ENCODE measurements at places on chromosomes 11 and 22.
A peak's percentile ranks its signal among the peaks of the same experiment; 100 is the strongest.

- no peak for DNase-seq
These were observed 260.6 kb downstream of the ETS1 start for GRCh38 chr11:128326791-128327190.

DNA sequence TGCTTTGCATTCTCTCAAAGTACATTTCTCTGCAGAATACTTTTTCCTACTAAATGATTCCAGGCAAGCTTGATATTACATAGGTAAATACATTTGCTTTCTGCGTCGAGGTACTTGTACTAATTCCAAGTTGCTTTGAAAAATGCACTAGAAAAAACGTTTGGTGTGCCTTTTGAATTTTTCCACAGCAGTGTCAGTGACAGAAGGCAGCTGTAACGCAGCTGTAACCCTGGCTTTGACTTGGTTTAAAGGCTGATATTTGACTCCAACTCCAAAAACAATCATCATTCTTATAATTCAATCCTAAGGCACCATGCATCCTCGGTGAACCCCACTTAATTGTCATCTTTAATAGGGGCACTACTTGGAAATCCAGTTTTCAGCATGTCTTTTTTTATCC, 125.0 kb downstream of the MAML2 start:
- no peak for DNase-seq

DNA sequence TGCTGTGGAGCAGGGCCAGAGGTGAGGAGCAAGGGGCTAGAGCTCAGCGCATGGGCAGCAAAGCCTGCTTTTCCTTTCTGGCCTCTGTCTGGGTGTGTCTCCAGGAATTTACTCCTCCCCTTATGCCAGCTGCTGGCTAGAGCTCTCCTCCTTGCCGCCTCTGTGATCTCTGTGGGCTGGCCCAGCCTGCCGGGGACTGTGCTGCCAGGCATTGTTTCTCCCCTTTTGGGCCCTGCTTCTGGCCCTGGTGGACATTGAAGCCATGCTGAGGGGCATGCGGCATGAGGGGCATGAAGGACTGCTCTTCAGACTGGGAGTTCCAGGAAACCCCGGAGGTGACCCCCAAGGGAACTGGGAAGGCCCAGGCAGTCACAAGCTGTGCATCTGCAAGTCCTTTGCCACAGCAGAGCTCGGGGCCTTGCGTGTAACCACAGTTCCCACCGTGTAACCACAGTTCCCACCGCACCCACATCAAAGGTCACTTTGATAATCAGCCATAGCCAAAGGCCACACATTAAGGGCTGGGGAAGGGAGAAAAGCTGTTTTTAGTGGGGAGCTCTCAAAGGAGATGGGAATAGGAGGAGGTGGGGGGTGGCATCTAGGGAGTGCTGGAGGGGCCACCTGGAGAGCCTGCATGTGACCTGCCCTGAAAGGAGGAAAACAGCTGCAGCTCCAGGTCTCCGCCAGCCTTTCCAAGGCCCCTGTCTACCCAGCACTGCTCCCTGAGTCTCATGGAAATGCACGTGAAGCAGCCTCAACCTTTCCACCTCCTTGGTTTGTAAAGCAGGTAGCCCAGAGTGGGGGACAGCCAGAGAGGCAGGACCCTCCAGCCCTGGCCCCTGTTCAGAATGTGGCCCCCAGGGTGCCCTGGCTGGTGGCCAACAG, 62.3 kb downstream of the PPFIBP2 start:
- DNase-seq: peak; percentile 74

DNA sequence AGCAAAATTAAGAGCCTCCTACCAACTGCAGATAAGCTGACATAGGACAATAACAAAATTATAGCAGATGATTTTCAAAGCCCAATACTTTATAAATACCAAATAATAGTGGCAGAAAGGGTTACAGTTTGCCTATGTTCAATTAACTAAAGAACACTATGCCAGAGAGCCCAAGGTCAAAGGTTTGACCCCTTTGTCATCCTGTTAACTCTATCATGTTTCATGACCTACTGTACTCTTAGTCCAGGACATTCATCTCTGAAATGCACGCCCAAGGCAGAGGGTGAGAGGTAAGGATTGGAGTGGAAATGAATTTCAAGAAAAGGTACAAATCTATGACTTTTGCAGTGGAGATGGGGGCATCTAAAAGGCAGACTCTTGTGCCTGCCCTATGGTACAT, 70.6 kb downstream of the DDIAS start:
- no peak for DNase-seq

- peak; percentile 67 for DNase-seq
These were observed 34.7 kb downstream of the ATG16L2 start for GRCh38 chr11:72848846-72849466.

GRCh38 chr22:42437488-42438292, 5.5 kb upstream of the NFAM1 start:
- peak; percentile 83 for DNase-seq

DNA sequence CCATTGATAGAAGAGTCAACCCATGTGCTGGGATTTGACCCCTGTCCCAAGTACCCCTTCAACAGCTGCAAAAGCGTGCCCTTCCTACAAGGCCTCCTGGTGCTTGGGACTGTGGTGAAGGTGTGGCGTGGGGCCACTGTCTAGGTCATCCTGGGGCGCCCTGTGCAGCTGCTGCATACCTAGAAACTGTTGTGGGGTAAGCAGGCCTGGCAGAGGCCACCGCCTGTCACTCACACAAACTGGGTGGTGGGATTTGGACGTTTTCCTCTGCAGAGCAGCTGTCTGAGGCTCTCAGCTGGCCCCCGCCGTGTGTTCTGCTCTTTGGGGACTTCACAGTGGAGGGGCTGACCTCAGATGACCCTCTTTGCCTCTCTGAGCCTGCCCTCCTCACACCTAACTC, 69.7 kb downstream of the SCN3B start:
- no peak for DNase-seq

DNA sequence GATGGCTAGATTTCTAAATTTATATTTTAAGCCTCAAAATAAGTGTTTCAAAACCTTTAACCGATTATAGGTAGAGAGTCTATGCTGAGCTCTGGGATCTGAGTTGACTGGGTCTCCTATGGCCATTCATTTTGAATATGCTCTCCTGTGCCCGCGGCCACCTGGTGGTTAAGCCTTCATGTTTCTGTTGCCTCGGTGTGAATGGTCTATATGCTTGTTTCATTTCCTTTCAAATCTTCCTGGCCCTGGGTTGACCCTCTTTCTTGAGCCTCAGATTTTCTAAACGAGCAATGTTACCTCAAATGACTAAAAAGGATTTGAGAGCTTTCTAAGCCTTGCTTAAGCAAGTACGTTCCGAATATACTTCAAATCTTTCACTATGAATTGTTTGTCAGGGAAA, 789.4 kb upstream of the KIRREL3 start:
- peak; percentile 29 for DNase-seq

- peak; percentile 58 for DNase-seq
These were observed 6.7 kb upstream of the OR5I1 start for GRCh38 chr11:55942785-55943392.

DNA sequence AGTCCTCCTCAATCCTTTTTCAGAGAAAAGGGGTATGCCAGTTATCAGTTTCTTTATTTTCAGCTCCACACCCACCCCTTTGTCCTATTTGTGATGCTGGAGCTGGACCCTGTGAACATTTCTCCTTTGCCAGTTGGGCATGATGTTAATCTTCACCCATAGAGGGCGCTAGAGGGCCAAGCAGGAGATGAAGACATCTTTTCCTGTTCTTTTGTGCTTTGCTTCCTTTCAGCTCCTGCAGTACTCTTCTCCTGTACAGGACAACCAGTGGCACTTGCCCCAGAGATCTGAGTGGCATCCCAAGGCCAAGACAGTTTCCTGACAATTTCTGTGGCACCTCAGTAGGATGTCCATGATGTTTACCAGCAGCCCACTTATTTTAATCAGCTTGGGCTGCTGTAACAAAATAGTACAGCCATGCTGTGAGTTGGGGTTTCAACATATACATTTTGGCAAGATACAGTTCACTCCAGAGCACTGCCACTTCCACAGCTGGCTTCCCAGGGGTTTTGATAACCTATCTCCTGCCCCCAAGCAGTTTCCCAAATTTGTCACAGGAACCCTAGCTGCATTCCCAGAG, 4.6 kb downstream of the SAA2 start:
- peak; percentile 77 for DNase-seq

- no peak for DNase-seq
These were observed 14.0 kb downstream of the CFAP300 start for GRCh38 chr11:102061276-102061675.

GRCh38 chr11:15580056-15580774, 465.5 kb downstream of the INSC start:
- DNase-seq: peak; percentile 66

DNA sequence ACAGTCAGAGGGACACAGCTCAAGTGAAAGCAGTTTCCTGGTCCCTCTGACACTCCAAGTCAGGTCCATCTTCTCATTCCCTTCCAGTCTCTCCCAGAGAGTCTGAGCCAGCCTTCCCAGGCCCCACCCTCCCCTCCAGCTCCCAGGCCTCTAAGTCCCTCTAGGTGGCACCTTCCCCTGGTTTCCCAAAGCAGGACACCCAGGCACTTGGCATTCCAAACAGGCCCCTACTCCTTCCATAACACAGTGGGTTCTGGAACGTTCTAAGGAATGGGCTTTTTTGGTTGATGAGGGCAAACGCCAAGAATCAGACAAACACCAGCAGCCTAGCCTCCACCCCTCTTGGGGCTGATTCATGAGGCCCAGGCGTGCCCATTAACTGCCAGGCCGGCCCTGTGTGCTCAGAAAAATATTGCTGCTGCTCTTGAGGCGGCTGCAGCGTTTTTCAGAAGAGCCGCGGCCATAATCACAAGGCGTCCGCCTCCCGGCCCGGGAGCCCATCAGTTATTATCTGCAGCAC, 418.7 kb downstream of the SOX6 start:
- DNase-seq: no peak

- no peak for DNase-seq
These were observed 530.3 kb downstream of the TBC1D22A start for GRCh38 chr22:47292546-47293320.

GRCh38 chr11:120054016-120054752, 83.7 kb downstream of the TRIM29 start:
- DNase-seq: no peak

DNA sequence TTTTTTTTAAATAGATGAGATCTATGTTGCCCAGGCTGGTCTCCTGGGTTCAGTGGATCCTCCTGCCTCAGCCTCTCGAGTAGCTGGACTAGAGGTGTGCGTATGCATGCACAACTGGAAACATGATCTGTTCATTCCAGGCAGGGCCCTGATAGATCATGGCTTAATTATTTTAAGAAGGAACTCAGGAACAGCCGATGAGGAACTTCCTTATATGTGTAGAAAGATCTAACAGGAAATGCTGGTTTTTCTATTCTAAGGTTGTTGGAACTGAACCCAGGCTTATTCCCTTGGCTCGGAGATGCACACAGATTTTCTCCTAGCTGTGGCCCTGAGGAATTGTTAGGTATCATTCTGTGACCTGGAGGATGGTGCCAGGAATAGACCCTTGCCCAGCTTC, 32.4 kb downstream of the SPECC1L start:
- DNase-seq: no peak

GRCh38 chr22:48181263-48181955, 1419.0 kb downstream of the TBC1D22A start:
- no peak for DNase-seq

DNA sequence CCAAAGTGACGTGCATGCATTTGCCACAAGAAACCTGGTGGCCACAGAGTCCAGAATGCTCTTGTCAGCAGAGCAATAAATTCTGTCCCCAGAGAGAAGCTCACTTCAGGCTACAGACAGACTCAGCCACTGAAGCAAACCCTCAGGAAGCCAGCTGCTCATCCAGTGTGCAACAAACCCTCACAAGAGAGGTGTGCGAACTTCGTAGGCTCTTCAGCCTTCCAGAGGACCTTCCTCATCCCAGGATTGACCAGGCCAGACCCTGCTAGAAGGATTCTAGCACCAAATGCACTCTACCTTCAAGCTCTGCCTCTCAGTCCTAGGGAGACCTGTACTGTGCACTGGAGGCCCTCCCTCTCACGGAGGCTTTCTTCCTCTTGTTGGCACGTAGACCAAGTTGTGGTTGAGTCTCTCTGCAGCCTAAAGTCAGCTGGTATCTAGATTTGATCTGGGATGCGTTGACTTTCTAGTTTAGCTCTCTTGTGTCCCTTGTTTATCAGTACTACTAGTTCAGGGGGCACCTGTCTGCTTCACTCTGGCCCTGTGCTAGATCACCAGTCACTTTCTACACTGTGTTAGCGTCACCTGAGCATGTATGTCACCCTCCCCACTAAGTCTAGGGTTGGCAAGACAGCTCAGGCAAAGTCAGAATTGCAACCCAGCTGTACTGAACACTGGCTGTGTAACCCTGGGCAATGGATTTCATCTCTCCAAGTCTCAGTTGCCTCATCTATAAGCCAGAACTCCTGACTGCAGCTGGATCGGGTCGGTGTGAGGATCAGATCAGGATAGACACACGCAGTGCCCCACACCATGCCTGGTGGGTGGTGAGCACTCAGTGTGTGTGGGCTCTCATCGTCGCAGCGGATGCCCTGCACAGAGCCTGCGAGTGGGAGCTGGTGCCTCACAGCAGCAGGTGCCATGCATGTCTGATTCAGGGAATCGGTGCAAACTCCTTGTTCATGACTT, 22.1 kb upstream of the TMPRSS13 start:
- DNase-seq: peak; percentile 88

DNA sequence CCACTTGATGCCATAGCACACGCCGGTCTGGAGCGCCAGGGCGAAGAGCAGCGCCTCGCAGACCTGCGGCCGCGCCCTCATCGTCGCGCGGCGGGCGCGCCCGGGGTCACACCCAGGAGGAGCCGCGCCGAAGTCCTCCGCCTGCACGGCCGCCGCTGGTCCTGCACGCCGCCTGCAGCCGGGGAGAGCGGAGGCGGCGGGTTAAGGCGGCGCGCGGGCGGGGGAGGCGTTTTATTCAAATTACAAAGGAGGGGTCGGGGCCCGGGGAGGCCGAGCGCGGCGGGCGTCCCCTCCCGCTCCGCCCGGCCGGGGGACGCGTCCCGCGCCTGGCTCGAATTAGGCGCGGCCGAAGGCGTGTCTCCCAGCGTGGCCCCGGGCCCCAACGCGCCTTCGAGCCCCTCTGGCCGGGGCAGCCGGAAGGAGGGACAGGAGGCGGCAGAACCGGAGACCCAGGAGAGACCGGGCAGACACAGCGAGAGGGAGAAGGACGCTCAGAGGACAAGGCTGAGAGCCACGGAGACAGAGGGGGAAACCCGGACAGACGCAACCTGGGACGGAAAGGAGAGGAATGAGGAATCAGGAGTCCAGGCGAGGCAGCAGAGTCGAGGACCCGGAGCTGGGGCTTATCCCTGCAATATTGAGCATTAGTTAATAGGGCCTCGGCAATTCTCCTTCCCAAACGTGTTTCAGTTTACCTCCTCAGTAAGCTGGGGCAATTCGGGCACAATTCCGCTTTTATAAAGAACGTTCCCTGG, at the start of gene WNT11:
WNT11 (minus strand) TSS at position 176 of the 755 bp plus-strand sequence; CDS start at position 81, 95 bp downstream.
- peak; percentile 82 for DNase-seq

DNA sequence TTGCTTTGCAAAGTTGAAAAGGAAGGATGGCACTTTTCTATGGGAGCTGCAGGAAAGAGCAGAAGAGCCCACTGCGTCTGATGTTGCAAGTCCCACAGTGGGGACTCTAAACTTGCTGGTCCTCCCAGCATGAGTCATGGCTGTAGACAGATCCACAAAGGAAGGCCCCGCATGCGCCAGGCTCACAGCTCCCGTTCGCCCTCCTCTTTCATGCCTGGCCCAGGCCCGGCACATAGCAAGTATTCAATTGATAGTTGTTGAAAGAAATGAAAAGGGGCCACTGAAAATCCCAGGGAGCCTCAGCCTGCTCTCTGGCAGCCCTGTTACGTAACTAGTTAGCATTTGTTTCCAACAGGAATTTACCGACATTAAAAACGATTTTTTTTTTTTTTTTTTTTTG, 18.9 kb downstream of the AP1B1 start:
- DNase-seq: peak; percentile 92
